CD4-positive, alpha-beta T cell treated with Interleukin-4 for 1 hour (primary cell): ENCODE measurements at places on chromosomes 6 and 20.

DNA sequence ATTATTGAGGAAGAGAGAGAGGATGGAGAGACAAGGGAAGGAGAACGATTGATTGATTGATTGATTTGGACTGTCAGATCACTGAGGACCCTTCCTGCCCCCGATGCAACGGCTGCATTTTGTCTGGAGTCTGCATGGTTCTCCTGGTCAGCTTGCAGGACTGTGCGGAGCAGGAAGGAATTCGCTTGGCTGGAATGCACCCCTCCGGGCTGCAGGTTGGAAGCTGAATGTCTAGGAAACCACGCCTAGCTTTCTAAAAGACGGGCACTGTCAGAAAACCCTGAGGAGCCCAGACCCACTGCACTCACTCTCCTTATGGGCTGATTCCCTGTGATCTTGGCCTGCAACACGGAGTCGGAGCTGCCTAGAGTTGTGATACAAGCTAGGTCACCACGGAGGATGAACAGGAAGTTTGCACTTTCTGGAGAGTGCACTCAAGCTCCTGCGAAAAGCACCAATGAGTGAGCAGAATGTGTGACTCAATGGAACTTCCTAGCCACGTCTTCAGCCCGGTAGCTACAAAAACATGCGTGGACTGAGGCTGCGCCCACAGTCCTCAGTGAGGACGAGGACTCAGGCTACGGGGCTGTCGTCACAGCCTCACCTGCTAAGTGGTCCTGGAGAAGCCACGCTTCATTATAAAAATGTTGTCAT is 14.4 kb downstream of the DACT2 start:
- DNase-seq = no peak

GRCh38 chr6:5425267-5425666 is 164.0 kb downstream of the FARS2 start:
- DNase-seq = no peak

GRCh38 chr20:63855363-63856097 is 5.8 kb upstream of the ABHD16B start:
- DNase-seq = no peak

GRCh38 chr20:63417097-63417737 is 55.2 kb downstream of the KCNQ2 start:
- no peak for DNase-seq

DNA sequence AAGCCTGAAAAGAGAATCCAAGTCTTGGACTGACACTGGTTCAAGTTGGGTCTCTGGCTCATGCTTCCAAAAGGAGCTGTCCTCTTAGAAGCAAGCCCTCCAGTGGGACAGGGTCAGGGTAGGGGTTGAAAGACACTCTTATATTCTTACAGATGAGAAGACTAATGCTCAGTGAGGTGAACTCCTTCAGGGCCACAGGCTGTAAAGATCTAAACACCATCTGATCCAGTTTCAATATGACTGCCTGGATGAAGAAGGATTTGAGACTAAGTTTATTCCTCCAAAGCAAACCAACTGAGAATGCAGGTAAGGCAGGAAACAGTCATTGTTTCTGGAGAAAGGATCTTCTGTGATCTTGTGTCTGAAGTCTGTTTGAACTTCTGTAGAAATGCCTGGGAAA is 99.0 kb upstream of the TAB2 start:
- no peak for DNase-seq

GRCh38 chr6:67594366-67594765 is 1040.7 kb upstream of the ADGRB3 start:
- no peak for DNase-seq

DNA sequence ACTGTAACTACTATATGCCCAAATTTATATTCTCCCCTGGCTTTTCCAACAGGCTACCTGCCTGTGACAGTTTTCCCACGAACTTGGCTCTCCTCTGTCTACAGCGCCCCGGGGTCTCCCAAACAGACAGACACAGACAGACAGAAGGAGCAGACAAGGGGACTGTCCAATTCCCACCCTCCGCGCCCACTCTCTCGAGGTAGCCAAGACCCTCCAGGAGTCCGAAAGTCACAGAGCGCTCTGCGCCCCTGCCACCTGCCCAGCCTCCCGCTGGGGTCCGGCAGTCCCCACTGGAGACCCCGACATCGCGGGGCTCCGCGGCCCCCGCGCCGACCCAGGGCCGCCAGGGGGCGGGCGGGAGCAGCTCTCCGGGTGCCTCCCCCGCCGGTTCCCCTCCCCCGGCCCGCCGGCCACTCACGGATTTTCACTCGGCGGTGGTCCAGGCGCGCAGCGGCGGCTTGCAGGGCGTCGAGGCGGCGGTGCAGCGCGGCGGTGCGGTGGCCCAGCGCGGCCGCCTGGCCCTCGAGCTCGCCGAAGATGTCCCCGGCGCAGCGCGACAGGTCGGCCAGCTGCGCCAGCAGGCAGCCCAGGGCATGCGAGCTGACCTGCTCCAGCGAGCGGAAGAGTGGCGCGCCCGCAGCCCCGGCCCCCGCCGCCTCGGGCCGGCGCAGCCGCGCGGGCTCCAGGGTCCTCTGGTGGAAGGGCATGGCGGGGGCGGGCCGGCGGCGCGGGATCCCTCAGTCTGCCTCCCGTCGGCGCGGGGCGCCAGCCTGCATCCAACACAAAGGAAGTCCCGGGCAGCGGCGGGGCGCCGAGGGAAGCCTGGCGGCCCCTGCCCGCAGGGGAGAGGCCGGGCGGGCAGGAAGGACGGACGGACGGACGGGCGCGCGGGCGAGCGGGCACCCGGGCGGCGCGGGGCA is 81.3 kb upstream of the CCDC28A start:
- peak; percentile 51 for DNase-seq

- no peak for DNase-seq
These were observed 192.8 kb downstream of the LY86 start for GRCh38 chr6:6781172-6781872.
